Kasumi-1 (cell line): ENCODE measurements at places on chromosomes 1 and 21.
A peak's percentile ranks its signal among the peaks of the same experiment; 100 is the strongest.

- DNase-seq, result no peak
Observed at GRCh38 chr1:196409586-196409985, 198.7 kb downstream of the KCNT2 start.

DNA sequence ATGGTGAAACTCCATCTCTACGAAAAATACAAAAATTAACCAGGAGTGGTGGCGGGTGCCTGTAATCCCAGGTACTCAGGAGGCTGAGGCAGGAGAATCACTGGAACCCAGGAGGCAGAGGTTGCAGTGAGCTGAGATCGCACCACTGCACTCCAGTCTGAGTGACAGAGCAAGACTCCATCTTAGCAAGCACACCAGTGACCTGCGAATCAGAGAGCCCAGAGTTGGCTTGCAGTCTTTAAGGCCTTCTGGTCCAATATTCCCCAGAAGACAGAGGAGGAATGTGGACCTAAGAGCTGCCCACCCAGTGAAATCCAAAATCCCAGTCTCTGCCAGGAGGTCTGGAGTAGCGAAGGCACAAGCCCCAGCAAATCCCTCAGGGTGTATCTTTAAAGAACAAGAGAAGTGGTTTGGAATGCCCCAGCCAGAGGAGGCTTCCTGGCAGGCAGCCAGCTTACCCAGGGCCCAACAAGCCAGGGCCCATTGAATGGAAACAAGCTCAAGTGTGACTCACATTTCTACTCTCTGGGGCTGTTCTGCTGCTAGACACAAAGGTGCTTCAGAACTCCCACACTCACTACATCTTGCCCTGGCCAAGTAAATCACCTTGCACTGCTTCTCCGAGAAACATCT lies 23.9 kb downstream of the GPR161 start:
- DNase-seq, result peak; percentile 17

GRCh38 chr1:206110820-206111219 lies 6.4 kb downstream of the AVPR1B start:
- no peak for DNase-seq

DNA sequence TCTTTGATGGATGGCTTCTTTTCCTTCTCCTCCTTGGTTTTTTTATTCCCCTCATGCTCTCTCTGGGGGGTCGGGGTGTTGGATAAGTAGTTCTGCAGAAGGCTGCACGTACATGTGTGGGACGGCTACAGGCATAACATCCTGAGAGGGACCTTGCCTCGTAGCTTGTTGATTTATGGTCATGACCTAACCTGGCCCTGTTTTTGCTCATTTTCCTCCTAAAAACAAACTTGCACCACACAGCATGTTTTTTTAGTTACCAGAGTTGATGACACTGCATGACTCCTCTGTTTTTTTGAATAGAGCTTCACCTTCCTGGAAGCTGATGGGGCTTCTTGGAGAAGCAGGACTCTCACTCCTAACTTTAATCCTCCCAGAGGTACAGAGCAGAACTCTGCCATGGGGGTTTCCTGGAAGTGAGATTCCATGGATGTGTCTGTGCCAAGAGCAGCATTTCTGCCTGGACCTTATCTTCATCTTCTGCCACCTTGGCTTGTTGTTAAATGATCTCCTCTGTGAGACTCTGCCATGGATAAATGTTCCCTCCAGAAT lies 114.7 kb downstream of the PAPPA2 start:
- DNase-seq, result no peak

GRCh38 chr1:13770743-13771142 lies 70.8 kb downstream of the PRDM2 start:
- DNase-seq, result no peak
